SW480 (cell line): ENCODE measurements at places on chromosomes 7 and 10.

GRCh38 chr10:4407783-4408182 lies 418.2 kb upstream of the AKR1E2 start:
- peak; percentile 12 for DNase-seq

DNA sequence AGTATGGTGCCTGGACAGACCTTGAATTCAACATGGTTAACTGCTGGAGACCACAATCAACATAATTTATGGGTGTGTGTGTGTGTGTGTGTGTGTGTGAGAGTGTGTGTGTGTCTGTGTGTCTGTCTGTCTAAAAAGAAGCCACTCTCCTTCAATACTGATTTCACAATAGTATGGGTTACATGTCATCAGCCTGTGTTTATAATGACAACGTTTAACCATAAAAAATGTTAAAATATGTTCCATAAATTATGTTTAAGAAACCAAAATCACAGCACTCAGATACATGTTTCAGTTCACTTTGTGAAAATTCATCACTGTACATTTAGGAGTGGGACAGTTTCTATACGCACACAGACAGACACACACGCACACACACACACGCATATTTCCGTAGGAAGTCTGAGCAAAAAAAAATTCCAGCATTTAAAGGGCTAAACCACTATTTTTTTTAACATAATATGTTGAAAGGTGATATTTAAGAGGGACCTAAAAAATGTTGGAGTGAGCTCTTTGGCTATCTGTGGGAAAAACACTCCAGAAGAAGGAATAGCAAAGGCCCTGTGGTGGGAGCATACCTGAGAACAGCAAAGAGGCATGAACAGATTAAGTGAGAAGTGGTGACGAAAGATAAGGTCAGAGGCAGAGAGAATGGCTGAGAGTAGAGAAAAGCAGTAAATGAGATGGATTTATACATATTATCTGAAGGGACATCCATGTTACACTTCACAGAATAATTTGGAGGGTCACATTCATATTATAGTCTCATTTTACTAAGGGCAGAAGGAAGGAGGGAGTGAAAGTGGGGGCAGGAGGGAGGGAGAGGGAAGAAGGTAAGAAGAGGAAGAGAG lies 10.9 kb downstream of the PDZD8 start:
- peak; percentile 80 for DNase-seq

DNA sequence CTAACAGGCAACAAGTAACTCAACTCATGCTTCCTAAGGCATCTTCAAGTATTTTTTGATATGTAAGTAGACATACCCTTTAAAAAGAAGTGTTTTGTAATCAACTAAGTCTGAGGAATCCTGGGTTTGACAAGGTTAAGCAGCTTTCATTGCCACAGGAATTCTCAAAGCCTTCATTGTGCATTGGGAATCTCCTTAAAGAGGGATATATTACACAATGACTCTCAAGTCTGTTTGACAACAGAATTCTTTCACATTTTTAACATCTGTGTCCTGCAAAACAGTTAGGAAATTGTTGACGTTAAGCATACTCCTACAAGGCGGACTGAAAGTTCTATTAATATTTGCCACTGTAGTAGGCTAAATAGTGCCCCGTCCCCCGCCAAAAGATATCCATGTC lies 71.4 kb downstream of the SGMS1 start:
- no peak for DNase-seq

DNA sequence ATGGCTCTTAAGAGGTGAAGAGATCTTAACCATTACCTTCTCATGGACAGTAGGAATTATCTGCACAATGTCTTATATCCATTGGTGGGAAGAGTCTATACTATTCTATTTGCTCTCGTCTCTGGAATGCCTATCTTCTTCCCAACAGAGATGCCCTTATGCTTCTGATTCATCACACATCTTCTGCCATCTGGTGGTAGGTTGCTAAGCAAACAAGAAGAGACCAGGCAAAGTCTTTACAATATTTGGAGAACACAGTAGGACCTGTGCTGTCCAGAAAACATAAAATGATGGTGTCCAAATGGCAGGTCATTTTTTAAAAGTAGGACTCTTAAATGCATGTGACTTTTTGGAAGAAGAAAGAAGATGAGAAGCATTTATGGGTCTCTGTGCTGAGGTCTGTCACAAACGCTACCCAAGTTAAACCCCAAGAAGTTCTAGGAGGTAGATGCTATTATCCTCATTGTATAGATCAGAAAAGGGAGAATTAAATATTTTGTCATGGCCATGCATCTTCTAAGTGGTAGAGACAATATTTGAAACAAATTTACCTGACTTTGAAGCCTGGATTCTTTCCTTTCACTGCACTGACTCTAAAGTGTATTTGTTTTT lies 67.8 kb upstream of the NXPH1 start:
- DNase-seq = peak; percentile 76

- no peak for DNase-seq
Observed at GRCh38 chr10:55653531-55653930, 707.5 kb downstream of the ZWINT start.

- DNase-seq = no peak
Observed at GRCh38 chr7:55594414-55594813, 22.1 kb upstream of the VOPP1 start.

- DNase-seq = no peak
Observed at GRCh38 chr7:28572321-28573058, 160.2 kb downstream of the CREB5 start.

DNA sequence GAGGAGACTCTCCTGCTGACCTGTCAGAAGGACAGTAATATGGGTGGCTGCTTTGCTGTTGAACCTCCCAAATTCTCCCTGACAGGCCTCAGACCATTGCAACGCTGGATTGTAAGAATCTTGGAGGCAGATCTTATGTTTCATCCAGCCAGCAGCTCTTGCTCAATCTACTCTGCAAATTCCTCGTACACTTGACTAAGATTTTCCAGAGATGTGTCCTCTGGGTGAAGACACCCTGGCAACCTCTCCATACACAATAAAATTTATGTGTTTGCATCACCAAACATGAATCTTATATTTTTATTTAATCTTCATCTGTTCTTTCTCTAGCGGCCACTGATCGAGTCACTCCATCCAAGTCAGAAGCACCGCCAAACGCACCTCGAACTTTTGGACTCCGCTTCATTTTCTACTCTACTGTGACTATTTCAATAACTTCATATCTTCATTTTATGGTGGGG lies 623.1 kb downstream of the ACTR3B start:
- DNase-seq = no peak

GRCh38 chr7:28296571-28297483 lies 115.5 kb upstream of the CREB5 start:
- peak; percentile 47 for DNase-seq

DNA sequence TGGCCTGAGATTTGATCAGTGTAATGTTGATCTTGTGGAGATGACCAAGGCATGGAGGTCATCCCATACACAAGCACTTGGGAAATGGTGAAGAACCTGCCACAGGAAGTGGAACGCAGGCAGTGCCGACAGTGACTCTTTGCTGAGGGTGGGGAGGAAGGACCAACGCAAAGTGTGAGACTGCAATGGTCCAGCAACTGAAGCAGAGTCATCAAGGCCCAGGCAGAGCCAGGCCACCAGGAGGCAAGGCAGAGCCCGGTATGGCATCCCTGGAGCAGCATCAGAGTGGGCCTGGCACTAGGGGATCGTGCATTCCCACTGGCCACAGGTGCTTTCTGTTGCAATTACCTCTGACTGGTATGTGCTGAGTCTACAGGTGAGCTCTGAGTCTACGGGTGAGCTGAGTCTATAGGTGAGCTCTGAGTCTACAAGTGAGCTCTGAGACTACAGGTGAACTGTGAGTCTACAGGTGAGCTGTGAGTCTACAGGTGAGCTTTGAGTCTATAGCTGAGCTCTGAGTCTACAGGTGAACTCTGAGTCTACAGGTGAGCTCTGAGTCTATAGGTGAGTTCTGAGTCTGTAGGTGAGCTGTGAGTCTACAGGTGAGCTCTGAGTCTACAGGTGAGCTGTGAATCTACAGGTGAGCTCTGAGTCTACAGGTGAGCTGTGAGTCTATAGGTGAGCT lies 132.9 kb downstream of the KLF6 start:
- DNase-seq = no peak

DNA sequence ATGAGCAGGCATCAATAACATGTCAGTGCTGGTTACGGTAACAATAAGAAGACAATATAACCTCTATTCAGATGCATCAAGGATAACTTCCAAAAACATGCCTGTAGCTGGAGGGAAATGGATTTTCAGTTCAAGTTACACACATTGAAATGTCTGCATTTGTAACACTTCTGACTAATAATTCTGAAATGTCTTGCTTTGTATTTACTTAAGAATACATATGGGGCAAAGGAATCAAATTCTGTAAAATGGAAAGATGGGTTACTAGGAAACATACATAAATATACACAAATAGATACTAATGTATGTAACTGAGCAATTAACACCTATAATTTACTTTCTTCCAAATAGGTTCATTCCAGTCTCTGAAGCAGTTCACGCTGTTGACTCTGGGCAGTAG lies 18.6 kb upstream of the MTPN start:
- no peak for DNase-seq

GRCh38 chr7:149873970-149874643 lies 338 bp downstream of the ATP6V0E2 start:
- peak; percentile 18 for DNase-seq

DNA sequence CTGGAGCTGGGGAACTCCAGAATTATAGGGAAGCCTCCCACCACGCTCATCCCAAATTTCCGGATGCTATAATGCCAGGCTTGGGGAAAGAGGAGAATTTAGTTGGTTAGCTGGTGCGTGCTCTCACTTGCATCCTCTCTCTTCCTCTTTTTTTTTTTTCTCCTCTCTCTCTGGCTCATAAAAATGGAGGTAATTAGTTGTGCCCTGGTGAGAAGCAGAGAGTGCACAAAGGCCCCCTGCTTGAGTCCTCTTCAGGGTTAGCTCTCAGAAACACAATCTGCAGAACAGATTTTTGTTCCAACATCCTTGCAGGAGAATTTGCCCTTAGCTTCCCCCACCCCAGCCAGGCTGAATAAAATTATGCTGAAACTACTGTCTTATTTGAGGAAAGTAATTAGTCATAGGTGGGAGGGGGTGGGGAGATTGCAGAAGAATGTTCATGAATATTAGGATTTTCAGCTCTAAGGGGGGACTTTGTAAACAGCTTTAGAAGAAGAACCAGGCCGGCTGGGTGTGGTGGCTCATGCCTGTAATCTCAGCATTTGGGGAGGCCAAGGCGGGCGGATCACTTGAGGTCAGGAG lies 7.6 kb downstream of the SERPINE1 start:
- DNase-seq = no peak

- DNase-seq = no peak
Observed at GRCh38 chr10:49115015-49115795, at the start of gene VSTM4. Gene VSTM4 (minus strand): TSS chr10:49115522. CDS start chr10:49115485, 37 bp downstream.

- no peak for DNase-seq
Observed at GRCh38 chr7:115911465-115911864, 119.1 kb downstream of the TFEC start.

GRCh38 chr7:130986261-130986690 lies 252.3 kb upstream of the KLF14 start:
- no peak for DNase-seq

- DNase-seq = no peak
Observed at GRCh38 chr10:51297438-51297837, 223.2 kb downstream of the PRKG1 start.

- DNase-seq = no peak
Observed at GRCh38 chr10:102613785-102614184, 30.5 kb upstream of the TRIM8 start.

DNA sequence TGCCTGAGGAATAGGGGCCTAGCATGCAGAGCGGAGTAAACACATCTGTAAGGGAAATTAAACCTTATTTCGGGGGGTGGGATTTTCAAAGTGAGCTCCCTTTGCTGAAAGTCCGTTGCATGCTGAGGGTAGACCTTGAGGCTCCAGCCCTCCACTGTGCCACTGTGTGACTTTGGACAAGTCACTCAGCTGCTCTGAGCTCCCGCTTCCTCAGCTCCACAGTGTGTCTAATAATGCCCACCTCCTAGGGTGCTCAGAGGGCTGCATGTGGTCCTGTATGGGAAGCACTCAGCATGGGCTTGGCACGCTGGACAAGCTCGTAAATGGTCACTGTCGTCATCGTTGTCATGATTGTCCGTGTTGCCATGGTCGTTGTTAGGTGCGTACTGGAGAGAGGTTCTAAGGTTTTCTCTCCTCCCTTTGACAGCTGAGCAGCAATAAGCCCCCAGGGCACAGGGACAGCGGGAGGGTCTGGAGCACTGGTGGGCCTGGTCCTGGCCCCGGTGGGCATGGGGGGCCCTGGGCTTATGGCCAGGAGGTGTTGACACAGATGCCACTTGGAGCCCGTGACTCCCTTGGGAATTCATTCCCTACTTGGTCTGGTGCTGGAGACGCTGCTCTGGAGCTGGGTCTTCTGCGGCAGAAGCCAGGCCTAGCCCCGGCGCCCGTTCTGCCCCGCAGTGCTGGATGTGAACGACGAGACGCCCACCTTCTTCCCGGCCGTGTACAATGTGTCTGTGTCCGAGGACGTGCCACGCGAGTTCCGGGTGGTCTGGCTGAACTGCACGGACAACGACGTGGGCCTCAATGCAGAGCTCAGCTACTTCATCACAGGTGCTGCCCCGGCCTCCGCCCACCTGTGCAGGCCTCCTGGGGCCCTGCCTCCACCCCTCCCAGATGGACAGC lies 13.1 kb downstream of the C10orf105 start:
- no peak for DNase-seq

DNA sequence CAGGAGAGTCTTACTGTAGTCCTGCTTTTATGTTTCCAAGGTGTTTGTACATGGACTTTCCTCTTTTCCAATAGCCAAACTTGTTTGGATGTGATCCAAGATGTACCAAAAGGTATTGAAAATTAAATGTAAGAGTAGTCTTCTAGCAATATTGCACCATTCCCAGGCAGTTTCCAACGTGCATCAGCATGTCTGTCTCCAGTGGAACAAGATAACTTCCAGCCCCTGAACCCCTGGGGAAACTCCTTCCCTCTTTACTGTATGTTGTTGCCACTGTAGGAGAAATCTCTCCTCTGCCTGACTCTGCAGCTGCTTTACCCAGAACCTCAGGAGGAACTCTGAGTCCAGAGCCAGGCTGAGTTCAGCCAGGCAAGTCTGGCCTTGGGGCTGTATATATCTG lies 18.5 kb downstream of the ARMC10 start:
- no peak for DNase-seq

DNA sequence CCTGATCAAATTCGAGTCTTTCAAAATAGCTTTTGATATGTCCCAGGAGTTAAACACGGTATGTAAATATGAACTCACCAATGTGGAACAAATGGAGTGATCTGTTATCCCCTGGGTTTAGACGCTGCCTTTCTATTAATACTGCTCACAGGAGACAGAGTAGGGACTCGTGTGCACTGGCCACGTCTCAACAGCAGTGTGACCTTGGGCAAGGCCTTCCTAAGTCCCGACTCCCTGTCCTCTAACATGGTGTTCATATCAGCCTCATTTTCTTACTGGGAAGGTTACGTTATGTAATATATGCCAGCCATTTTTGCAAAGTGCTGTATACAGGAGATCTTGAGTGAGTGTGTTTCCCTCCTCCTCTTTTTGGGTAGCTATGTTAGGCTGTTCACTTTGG lies 1.8 kb downstream of the WDR37 start:
- DNase-seq = no peak

DNA sequence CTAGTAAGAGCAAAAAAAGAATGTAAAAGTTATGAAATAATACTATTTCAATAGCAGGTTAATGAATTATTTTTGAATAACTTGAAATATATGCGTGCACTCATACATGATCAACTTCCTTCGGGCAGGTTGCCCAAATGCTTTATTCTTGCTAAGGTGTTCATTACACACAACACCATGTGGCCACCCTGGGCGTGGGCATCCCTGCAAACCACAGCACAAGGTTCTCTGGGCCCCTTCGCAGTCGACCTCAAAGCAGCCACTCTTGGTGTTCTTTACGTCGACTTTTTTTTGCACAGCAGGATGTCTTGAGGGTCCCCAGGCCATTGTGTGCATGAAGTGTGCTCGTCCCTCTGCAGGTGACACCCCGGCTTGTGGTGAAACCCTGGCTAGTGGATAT lies 300.7 kb upstream of the PITRM1 start:
- no peak for DNase-seq

GRCh38 chr7:38235606-38236005 lies 37.8 kb downstream of the TARP start:
- DNase-seq = no peak
